ENCODE measurements at places on chromosomes 16 and 17. TPM values are rescaled to one million over a fixed set of nuclear protein-coding genes. Genes with fewer than 3 reads are reported as not detected.

DNA sequence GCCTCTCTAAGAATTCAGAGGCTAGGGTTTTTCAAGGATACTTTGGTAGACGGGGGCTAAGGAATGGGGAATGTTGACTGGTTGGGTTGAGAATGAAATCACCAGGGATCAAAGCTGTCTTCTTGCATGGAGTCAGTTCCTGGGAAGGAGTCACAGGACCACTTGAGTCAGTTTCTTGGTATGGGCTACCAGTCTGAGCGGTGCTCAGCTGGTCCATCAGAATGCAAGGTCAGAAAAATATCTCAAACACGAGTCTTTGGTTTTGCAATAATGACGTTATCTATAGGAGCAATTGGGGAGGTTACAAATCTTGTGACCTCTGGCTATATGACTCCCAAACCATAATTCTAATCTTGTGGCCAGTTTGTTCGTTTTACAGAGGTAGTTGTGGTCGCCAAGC lies 18.4 kb downstream of the CHD9NB start:
- no peak for DNase-seq

DNA sequence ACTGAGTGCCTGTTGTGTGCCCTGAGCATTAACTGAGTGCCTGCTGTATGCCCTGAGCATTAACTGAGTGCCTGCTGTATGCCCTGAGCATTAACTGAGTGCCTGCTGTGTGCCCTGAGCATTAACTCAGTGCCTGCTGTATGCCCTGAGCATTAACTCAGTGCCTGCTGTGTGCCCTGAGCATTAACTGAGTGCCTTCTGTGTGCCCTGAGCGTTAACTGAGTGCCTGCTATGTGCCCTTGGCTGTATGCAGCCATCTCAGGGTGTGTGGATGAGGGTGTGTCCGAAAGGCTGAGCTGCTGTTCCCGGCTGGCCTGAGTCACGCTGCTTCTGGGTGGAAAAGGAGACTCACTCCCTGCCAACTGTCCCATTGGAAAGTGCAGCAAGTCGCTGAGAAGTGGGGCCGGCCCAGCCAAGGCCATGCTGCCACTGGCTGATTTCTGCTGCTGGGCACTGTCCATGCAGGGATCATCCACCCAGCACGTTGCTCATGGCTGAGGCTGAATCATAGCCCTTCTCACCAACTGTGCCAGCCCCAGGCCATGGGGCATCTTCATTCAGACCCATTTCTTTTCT lies 113.8 kb downstream of the OR1D5 start:
- DNase-seq, result no peak

DNA sequence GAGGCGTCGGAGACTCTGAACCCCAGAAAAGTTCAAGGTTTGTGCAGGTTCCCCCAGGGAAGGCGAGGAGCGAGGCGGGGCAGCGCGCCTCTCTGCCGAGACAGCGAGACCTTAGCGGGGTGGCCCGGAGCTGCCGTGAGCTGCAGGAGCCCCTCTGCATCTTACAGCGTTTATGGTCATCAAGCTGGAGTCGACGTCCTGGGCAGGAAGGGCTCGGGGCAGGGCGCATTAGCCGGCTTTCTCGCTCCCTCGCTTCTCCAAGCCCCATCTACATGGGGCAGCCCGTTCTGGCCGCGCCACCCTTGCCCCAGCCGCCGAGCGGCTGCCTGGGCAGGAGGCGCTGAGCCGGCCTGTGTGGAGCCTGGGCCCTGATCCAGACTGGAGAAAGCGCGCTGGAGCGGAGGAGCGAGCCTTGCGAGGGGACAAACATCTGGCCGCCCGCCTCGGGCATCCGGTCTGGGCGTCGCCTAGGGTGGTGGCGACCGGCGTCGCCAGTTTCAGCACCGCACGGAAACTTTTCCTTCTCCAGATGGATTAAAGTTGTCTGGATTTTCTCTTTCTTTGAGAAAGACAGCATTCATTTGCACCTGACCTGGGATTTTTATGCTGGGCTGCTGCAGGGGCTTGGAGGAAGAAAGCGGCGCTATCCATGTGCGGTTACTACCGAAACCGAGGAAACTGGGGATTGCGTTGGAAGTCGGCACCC lies 750 bp downstream of the TMEM132E start:
- DNase-seq, result peak; percentile 50

DNA sequence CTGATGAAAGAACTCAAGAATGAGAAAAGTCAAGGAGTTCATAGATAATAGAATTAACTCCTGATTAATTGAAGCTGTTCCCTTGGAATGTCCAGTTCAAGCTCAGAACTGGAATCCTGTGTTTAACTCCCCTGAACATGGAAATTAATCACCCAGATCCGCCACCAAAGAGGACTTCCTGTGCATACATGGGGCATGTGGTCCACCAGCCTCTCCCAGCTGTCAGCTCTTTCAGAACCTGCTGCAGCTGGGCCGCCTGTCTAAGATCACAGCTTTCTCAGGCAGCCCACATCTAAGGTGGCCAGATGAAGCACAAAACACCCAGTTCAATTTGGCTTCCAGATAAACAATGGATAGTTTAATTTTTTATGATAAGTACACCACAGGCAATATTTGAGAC lies 203.7 kb upstream of the COX10 start:
- no peak for DNase-seq

HOXB2 gene
- total RNA-seq, result 1.3 TPM

TNFSF13 gene
- 2.9 TPM for total RNA-seq

PVALEF gene
- not detected for total RNA-seq

GRCh38 chr16:24980077-24980793 lies 34.9 kb downstream of the ARHGAP17 start:
- no peak for DNase-seq

SRSF1 gene
- 366 TPM for total RNA-seq

DNA sequence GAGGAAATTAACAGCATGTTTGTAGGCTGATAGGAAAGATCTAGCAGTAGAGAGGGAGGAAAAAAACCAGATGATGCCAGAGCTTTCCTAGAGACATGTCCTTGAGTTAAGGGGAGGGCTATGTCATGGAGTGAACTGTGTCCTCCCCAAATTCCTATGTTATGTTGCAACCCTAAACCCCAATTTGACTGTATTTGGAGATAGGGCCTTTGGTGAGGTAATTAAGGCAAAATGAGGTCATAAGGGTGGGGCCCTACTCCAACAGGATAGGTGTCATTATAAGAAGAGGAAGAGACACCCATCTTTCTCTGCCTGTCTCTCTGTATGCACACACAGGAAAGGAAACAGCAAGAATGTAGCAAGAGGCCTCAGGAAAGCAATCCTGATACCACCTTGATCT lies 195.3 kb upstream of the AXIN2 start:
- DNase-seq, result no peak

GRCh38 chr17:70195091-70195490 lies 25.8 kb downstream of the KCNJ2 start:
- DNase-seq, result no peak

Data from WTC11 (cell line).